CMK (cell line): ENCODE measurements at places on chromosomes 5 and 9.

DNA sequence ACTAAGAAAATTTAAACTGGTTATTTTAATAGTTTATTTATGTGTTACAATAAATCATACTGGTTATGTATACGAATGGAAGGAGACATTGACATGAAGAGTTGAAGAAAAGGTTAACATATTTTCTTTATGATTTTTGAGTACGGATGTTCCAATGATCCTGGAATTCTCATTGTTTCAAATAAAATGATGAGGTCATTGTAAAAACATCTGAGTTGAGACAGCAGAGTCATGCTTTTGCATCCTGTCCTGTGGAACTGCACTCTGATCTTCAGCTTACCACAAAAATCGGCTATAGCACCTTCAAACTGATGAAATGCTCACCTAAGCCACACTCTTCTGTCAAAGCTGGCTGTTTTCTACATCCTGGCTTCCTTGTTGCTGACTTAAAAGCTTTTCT is 67.8 kb downstream of the PTCD2 start:
- DNase-seq, result no peak

DNA sequence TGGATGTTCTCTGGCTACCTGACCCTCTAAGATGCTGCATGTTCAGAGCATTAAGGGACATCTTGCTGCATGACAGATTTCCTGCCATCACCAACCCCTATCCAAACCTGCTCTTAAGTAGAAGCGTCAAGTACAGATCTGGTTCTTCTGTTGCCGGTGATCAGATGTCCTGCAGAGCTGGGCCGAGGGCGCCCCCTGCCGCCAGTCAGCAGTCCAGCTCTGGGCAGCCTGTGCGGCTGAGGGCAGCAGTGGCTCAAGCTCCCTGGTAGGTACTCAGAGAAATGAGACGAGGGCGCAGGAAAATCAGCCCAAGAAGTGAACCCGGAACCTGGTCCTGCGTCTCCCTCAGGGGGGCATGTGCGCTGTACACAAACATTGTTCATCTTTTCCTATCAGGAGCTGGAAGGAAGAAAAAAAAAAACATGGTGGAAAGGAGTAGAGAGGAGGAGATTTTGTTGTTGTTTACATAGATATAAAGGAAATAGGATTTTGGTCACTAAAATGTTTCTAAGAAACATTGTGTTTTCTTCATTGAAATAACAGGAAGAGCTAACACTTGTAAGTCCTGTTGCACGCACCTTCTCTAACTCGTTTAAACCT is 95.8 kb downstream of the CFAP90 start:
- no peak for DNase-seq

DNA sequence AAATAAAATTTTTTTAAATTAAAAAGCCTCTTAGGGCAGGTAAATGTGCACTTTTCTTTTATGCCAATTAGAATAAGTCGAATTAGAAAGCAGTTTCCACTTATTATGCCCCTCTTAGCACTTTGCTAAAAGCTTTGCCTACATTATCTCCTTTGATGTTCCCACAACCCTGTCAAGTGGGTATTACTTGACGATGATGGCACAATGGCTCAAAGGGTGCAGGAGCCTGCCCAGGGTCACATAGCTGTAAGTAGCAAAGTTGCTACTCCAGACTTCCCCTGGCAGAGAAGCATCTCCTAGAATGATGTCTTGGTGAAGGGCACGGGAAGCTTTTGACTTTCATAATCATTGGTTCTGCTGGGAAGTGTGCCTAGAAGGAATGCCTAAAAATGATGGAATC is 18.4 kb upstream of the IQGAP2 start:
- DNase-seq, result no peak

DNA sequence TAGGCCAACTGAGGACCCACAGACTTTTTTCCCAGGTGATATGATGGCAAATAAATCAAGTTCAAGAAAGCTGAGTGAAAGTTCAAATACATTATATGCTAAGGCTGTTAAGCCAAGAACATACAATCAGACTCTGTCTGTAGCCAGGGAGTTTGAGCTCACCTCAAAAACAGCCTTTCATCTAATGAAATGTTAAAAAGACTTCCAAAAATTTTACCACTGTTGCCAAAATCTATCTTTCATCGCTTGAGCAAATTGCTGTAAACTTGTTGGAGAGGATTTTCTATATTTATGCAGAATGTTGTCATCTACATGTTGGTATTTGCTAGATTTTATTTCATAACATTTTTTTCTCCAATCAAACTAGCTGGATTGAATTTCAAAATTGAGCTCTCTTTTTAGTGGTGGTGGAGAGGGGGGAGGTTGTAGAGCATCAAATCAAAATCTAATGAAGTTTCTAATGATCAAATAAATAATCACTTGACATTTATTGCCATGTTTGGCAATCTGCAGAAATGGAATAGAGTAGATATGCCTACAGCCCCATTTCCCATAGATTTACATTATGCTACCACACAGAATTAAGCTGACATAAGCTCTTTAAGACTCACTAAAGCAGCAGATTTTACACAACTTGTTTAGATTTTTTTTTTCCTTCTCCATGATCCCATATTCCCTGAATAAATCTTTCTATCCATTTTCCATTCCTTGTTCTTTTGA is 828.9 kb upstream of the ZNF608 start:
- DNase-seq, result no peak

DNA sequence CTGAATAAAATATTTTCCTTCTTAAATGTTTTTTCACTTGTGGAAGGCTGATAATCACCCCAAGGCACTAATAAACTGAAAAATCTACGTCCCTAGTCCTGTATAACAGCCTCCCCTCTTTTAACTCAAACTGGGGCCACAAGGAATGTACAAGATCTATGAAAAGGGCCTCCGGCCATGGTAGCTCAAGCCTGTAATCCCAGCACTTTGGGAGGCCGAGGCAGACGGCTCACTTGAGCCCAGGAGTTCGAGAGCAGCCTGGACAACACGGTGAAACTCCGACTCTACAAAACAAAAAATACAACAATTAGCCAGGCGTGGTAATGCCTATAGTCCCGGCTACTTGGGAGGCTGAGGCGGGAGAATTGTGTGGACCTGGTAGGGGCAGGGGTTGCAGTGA is 23.6 kb downstream of the RNF145 start:
- DNase-seq, result no peak

DNA sequence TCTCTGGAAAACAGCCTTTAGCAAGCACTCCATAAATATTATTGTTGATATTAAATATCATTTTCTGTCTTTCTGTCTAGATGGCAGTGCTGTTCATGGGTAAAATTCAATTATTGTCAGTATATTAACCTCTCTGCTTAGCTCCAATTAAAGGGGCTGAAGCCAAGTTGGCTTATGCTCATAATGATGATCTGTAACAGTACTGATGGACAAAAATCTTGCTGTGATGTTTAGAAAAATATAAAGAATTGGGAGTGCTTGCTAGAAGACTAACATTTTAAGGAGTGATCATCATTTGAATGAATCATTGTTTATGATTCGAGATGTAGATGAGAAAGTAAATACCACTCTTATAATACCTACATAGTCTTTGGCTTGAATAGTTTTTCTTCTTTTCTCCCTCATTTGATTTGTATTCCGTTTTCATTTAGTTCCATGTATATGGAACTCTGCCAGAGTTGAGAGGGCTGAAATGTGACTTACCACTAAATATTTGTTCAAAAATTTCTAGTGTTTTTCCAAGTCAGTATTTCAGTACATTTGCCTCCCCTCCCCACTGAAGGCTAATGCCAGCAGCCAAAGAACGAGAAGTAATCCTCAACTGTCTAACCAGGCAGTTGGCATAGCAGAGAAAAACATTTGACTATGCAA is 538.3 kb downstream of the CSNK1G3 start:
- no peak for DNase-seq

DNA sequence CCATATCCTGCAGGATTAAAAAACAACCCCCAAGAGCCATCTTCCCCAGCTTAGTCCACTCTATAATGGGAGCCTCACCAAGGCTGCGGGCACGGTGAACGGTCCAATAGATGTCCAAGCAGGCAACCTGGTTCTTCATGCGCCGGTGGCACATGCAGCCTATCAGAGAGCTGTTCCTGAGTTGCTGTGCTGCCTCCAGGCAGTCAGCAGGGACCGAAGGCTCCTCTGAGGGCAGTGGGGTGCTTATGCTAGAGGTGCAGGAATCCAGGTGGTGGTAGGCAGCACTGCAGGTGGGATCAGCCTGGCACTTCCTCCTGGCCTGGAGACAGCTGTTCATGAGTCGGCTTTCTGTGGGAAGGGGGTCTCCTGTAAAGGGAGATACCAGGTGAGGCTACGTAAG is 10.2 kb downstream of the GFRA3 start:
- no peak for DNase-seq

GRCh38 chr9:121976751-121977150 is 116.4 kb downstream of the TTLL11 start:
- DNase-seq, result no peak

- no peak for DNase-seq
Observed at GRCh38 chr5:76497986-76498717, 95.1 kb downstream of the IQGAP2 start.

GRCh38 chr5:6202149-6202967 is 176.0 kb downstream of the MED10 start:
- no peak for DNase-seq

- no peak for DNase-seq
Observed at GRCh38 chr9:23663946-23664345, 162.1 kb downstream of the ELAVL2 start.

GRCh38 chr9:4831119-4831518 is 38.4 kb downstream of the RCL1 start:
- DNase-seq, result no peak

- no peak for DNase-seq
Observed at GRCh38 chr5:169029037-169029436, 271.9 kb downstream of the SLIT3 start.

DNA sequence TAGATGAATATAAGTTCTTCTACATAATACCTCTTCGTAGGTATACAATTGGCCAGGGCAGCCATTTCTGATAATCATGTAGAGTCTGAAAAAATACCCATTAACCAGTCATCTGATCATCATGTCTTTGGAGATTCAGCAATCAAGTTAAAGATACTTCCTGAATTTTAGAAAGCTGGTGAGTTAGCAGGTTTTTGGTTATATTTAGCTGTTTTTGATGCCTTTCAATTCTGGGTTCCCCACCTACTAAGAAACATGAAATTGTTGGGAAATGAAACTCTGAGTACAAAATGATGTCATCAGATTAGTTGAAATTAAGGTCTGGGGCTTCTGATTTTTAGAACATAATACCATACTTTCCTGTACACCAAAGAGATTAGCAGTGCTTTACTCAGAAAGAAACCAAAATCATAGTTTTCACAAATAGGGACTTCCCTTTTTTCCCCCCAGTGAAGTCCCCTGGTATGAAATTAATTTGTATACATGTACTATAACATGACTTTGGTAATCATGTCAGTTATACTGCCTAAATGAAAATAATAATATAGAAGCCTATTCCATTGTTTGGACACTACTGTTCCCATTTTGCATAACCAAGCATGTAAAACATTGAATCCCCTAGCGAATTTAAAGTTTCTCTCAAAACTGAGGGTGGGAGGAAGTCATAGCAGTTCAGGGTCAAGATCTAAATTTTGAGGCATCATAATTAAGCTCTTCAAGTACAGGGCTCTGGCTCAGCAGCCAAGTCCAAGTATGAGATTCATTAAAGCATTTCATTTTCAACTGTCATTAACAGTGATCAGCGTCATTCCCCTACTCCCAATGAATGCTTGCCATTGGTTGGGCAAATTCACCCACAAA is 17.9 kb downstream of the PRLR start:
- DNase-seq, result no peak

DNA sequence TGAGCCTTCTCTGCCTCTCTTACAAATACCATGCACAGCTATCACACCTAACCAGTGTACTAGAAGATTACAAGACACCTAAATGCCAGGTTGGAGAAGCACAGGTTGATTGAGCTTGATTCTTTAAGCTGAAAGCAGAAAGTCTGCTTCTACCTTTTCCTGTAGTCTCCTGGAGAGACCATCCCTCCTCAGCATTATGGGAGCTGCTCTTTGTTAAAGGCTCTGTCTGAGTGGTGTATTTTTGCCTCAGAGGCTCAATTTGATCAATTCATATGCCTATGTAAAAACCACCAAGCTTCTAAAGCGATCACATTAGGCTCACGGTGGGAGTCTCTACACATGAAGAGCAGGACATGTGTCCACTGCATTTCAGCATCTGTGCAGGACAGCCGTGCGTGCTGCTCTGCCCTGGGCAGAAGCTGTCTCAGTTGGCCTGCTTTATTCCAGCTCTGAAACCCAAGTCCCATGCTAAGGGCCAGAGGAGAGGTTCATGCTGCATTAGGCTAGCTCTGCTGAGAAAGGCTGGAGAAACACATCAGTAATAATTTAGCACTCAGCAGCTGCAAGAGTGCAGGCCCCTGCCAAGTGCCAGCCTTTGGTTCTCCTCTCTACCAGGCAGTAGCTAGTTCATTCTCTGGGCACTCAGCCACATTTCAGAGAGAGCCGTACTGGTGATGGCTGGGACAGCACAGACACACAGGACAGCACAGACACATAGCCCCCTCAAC is 41.7 kb downstream of the TMEM167A start:
- DNase-seq, result no peak

DNA sequence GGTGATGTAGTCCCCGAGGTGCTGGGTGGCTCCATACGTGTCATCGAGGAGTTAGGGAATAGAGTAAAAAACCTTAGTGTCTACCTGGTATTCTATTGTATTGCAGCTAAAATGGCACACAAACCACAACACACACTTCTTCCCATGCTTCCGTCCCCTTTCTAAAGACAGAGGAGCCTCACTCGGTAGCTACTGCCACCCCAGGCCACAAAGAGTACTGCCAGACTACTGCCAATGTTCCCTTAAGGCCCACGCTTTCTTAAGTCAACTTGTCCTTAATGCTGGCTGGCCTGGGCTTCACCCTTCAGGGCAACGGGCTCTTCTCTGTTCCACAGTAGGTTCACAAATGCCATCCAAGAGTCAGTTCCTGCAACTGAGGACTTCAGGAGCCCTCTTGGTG is 673.0 kb downstream of the ELAVL2 start:
- no peak for DNase-seq

- DNase-seq, result no peak
Observed at GRCh38 chr5:147504011-147504410, 5.9 kb downstream of the DPYSL3 start.

- DNase-seq, result no peak
Observed at GRCh38 chr5:87074072-87074471, 193.6 kb upstream of the RASA1 start.
